ENCODE measurements at places on chromosomes 1 and 21.

DNA sequence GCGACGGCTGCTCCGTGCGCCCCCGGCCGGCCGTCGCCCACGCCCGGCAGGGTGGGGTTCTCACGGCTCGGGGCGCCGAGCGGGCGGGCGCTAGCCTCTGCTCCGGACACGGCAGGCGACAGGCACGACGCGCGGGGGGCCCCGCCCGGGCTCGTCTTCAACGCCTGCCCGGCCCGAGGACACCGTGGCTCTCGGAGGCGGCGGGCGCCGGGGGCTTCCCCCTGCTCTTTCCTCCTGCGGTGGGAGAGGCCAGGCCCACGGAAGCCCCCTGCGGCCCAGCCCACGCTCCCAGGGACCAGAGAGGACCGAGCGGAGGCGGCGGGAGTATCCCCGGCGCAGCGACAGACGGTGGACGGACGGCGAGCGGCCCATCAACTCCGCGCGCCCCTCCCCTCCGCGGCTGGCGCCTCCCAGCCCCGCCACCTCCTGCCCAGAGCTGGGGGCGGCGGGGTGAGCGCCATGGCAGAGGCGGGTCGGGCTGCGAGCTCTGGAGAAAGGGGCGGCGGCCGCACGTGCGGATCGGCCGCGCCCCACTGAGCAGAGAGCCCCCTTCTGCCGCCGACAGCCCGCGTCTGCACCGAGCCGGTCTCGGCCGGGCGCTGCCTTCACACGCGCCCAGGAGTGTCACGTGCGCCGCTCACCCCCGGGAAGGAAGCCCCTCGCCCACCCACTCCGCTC lies at the start of the genes SHE and TDRD10:
TSS of gene SHE (minus strand) at position 347 of the 678 bp plus-strand sequence. CDS start 386 bp downstream, outside the sequence.
TSS of gene TDRD10 (plus strand) at position 154 of the 678 bp plus-strand sequence. CDS start 4,685 bp downstream, outside the sequence.
- DNase-seq, result no peak

DNA sequence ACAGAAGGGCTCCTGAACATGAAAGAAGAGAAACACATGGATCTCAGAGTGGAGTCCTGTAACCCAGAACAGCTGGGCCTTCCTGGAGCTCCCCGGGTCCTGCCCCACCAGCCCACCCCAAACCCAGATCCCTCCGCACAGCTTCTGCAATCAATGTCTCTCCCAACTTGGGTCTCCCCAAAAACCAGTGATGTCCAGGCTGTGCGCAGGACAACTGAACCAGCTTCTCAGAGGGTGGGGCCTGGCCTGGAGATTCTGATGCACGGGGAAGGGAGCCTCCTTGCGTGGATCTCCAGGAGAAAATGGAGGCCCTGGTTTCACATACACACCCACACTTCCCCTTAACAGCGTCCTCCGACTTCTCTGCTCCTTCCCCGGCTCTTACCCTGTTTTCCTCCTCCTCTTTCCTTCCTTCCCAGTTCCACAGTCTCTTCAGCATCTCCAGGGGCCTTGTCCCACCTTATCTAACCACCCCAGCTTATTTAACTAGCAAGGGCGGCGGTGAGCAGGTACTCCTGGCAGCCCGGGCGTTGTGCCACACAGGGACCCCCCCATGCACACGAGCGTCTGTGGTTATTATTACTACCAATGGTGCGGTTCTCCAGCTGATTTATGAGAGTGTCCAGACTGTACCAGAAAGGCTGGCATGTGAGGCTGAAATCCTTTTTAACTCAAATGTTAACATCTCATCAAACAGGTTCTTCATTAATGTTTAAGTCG lies 11.2 kb upstream of the MX2 start:
- no peak for DNase-seq

GRCh38 chr1:61400131-61400770 lies 317.9 kb downstream of the NFIA start:
- DNase-seq, result no peak

DNA sequence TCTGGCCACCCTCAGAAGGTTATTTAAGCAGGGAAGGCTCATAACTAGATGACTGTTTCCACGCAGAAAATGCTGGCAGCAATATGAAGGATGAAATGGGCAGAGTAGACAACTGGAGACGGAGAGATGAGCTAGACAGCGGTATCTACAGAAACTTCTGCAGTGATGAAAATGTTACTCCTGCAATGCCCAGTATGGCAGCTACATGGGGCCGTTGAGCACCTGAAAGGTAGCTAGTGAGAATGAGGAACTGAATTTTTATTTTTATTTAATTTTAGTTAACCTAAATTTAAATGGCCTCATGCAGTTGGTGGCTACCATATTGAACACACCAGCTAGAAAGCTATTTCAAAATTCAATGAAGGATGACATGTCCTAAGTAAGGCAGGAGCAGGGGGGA lies 27.3 kb downstream of the SIPA1L2 start:
- DNase-seq, result no peak

GRCh38 chr21:17777072-17777765 lies 41.9 kb downstream of the C21orf91 start:
- DNase-seq, result no peak

DNA sequence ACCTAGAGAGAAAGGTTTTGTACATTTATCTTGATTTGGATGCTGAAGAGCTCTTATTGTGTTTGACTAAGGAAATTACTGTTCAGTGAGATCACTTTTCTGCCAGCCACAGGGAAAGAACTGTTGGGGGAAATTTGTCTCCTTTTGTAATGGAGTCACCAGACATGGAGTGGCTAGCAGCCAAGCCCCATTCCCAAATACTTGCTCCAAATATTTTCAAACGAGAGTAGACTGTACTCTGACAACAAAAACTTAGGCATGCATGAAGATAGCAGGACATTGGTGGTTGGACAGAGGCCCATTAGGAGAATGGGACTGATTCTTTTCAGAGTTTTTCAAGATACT lies 21.1 kb downstream of the IPO9 start:
- DNase-seq, result no peak

DNA sequence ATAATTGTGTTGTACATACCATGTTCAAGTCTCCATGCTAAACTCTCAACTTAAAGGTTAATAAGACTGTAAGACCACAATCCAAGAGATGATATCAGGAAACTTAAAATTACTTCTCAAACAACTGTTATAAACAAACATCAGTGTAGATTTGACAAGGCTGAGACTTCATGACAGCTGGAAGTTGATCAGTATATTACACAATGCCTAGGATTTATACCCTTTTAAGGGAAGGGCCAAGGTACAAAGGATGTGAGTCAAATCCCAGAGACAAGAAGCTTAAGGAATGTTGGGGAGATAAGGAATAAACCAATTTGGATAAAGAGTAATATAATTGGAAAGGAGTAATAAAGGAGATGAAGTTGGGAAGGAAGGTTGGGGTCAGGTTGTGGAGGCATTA lies 98.8 kb downstream of the LBR start:
- no peak for DNase-seq

- no peak for DNase-seq
Measured at GRCh38 chr1:145988773-145989172, 7.6 kb downstream of the TXNIP start.

GRCh38 chr1:225480825-225481434 lies 53.1 kb upstream of the LBR start:
- DNase-seq, result peak; percentile 93

GRCh38 chr1:92343061-92343460 lies 44.2 kb downstream of the RPAP2 start:
- DNase-seq, result no peak

GRCh38 chr1:58465176-58465575 lies 81.3 kb downstream of the OMA1 start:
- no peak for DNase-seq

- no peak for DNase-seq
Measured at GRCh38 chr1:48227165-48228013, 4.9 kb downstream of the SLC5A9 start.

DNA sequence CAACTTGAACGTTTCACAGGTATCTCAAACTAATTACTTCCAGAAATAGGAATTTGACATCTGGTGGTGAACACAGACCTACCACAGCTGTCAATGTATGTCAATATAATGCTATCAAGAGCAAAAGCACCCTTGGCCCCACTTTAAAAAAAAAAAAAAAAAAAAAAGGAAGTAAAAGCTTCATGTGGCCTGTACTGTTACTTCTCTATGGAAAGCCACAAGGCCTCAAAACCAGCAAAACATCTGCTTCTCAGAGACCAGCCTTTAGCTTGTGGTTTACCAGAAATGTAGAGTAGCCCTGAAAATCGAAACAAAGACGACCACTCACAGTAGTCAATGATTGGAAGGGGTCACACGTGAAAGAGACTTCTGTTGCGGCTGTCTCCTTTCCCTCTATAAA lies 109.6 kb downstream of the SLC45A1 start:
- DNase-seq, result no peak

GRCh38 chr1:8350914-8351684 lies 33.2 kb downstream of the SLC45A1 start:
- DNase-seq, result no peak

DNA sequence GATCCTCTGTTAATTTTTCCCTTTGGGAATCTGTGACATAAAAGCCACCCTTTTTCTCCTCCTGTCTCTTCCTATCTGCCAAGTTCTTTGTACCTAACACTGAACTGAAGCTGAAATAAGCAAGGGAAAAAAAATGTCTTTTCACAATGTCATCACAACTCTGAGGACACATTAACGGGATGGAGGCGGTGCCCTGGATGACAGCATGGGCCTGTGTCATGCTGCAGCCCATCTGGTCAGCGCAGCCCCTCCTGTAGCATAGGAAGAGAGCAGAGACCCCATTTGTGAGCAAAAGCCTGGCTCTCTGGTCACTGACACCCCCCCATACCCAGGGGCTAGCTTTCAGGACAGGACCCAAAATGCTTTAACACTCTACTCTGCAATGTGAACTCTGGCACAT lies 22.5 kb downstream of the SYT2 start:
- DNase-seq, result no peak

DNA sequence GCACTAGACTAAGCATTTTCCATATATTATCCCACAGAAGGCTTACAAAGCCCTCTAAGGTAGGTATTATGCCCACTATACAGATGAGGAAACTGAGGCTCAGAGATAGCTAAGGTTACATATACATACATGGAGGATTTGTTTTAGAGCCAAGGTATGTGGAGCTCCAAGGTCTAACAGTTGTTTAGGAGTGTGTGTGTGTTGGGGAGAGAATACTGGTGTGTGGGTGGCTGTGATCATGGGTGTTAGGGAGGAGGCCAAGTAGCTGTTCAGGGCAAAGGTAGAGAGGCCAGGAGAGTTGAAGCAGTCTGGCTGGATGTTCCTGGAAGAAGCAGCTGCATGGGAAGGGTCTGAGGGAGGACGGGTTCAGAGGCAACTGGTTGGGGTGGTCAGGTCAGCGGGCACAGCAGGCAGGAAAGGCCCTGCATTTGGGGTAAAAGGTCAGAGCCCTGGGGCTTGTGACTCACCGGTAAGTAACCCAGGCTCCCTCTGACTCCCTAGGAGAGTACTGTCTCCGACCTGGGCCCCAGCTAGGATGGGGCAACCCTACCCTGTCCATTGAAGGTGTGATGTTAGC lies 5.1 kb upstream of the LDLRAP1 start:
- no peak for DNase-seq

GRCh38 chr1:193157360-193157759 lies 29.1 kb downstream of the B3GALT2 start:
- DNase-seq, result no peak

- no peak for DNase-seq
Measured at GRCh38 chr1:221908573-221908972, 166.7 kb upstream of the DUSP10 start.

DNA sequence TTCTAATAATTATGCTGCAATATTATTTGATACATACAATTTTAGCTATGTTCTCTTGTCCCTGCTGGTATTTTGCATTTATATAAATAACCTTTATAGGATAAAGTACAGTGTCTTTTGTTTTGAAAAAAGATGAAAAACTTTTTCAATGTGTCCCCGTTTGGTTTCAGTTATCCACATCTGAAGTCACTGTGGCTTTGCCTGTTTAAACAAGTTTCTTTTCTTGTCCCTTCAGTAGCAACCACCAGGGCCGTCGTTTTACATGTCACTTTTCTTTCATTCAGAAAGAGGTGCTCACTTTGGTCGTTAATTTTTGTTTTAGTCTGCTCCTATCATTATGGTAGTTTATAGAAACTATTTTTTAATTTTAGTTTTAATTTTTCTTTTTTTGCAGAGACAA lies 41.4 kb downstream of the RABGAP1L start:
- no peak for DNase-seq

DNA sequence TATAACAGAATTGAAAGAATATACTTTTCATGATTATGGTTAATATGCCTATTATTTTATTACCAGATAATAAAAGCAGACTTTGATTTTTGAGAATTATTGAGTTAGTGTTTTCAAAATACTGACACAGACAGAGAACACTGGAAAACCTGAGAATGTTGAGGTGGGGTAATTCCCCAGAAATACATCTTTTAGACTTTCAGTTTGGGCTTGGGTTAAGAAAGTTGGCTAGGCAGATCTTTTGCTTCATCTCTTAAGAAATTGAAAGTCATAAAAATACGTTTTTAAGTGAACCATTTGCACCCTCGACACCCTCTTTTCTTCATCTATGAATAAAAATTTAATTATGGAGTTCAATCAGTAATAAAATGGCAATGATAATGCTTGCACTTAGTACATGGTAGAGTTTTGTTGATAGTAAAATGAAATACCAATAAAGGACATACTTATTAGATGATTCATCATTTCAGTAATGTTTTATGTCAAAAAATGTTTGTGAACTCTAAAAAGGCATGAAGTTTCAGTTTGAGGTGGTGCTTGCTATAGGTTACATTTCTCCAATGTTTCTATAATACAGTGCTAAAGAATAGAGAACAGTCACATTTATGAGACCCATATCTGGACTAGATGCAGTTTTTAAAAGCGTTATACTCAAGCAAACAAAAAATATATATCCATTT lies 1.9 kb upstream of the SAMSN1 start:
- DNase-seq, result no peak

DNA sequence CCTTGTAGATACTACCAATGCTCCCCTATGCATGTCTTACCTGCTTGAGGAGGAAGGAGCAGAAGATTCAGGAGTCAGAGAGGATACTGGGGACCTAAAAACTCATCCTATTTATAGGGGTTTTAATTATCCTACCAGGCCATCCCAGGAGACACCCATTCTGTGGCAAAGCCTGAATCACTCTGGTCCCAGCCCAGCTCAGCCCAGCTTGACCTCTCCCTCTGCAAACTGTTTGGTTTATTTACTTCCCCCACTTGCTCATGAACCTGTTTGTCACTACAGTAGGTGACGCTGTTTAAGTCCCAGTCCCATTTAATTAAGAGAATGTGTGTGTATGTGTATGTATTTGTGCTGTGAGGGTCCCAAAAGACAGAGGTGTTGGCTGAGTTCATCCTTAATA lies at the start of gene RPTN:
TSS of gene RPTN (minus strand) at position 85 of the 400 bp plus-strand sequence. CDS start 1,339 bp downstream, outside the sequence.
- DNase-seq, result no peak

- no peak for DNase-seq
Measured at GRCh38 chr1:91827459-91828321, 58.3 kb downstream of the TGFBR3 start.

GRCh38 chr21:27129215-27129614 lies 162.3 kb upstream of the ADAMTS5 start:
- no peak for DNase-seq

DNA sequence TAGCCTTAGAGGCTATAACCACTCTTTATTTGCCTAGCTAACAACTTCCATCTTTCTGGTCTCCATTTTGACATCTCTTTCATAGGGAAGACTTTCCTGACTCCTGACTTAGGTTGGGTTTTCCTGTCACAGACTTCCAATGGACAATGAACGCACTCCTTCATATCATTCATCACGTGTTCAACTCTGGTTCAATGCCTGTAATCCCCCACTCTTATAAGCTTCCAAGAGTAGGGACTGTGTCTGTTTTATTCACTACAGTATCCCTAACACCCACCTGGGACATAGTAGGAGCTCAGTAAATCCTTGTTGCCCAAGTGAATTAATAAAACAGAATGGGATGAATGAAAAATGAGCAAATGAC lies 4.6 kb downstream of the SLAMF1 start:
- no peak for DNase-seq
